A549 treated with dexamethasone at 1 μM for 4 hours (cell line): ENCODE measurements at places on chromosomes 3 and 15. TPM values are rescaled to one million over a fixed set of nuclear protein-coding genes. Genes with fewer than 3 reads are reported as not detected.

FAM81A gene
- 9.7 to 14.8 TPM (median 13.1 TPM) in 5 replicates for total RNA-seq

DUOXA1 gene
- 0.03 to 0.27 TPM (median 0.08 TPM) in 5 replicates for total RNA-seq

PLXNB1 gene
- 11.2 to 20.0 TPM (median 16.7 TPM) in 5 replicates for total RNA-seq

FBXO40 gene
- not detected in 5 replicates for total RNA-seq

CFAP161 gene
- total RNA-seq: not detected in 5 replicates

RTP1 gene
- not detected in 5 replicates for total RNA-seq

AMT gene
- 0.14 to 0.37 TPM (median 0.22 TPM) in 5 replicates for total RNA-seq

SPTBN5 gene
- 0.07 to 0.25 TPM (median 0.16 TPM) in 5 replicates for total RNA-seq

SPTSSB gene
- total RNA-seq: 0.04 to 0.06 TPM in 2 of 5 replicates, not detected in the others

PRSS50 gene
- not detected in 5 replicates for total RNA-seq

MYZAP gene
- 0.94 to 1.5 TPM (median 1.3 TPM) in 5 replicates for total RNA-seq

MOBP gene
- 0.03 to 0.15 TPM (median 0.08 TPM) in 5 replicates for total RNA-seq

FRMD4B gene
- 0.28 to 0.73 TPM (median 0.61 TPM) in 5 replicates for total RNA-seq

CELSR3 gene
- 2.7 to 4.4 TPM (median 4.2 TPM) in 5 replicates for total RNA-seq

DOCK3 gene
- total RNA-seq: 0.28 to 0.43 TPM (median 0.35 TPM) in 5 replicates

IGSF10 gene
- total RNA-seq: 0.34 to 0.53 TPM (median 0.40 TPM) in 5 replicates

DPPA2 gene
- 0.06 TPM in 1 of 5 replicates, not detected in the others for total RNA-seq

LYZL4 gene
- not detected in 5 replicates for total RNA-seq

SPINK8 gene
- total RNA-seq: not detected in 5 replicates

CCR9 gene
- 0.08 TPM in 1 of 5 replicates, not detected in the others for total RNA-seq

EXD1 gene
- 0.35 TPM in 1 of 5 replicates, not detected in the others for total RNA-seq

SLC9A9 gene
- total RNA-seq: 0.07 to 0.40 TPM (median 0.27 TPM) in 5 replicates

LTK gene
- 0.05 to 0.12 TPM (median 0.06 TPM) in 4 of 5 replicates, not detected in the other for total RNA-seq

NOX5 gene
- total RNA-seq: 0.10 to 0.34 TPM (median 0.19 TPM) in 5 replicates

NAALADL2 gene
- 0.18 to 0.22 TPM in 2 of 5 replicates, not detected in the others for total RNA-seq

APH1B gene
- total RNA-seq: 20.0 to 24.8 TPM (median 21.4 TPM) in 5 replicates

FETUB gene
- total RNA-seq: 0.13 to 0.38 TPM (median 0.23 TPM) in 5 replicates

SEMA3G gene
- 0.10 to 0.26 TPM (median 0.11 TPM) in 5 replicates for total RNA-seq

ATXN7 gene
- 4.2 to 7.9 TPM (median 6.2 TPM) in 5 replicates for total RNA-seq

CSTA gene
- 0.58 to 1.6 TPM (median 1.0 TPM) in 5 replicates for total RNA-seq

DZIP1L gene
- 8.0 to 12.5 TPM (median 11.0 TPM) in 5 replicates for total RNA-seq

MRAS gene
- total RNA-seq: 7.8 to 11.0 TPM (median 9.5 TPM) in 5 replicates

ITIH1 gene
- total RNA-seq: 0.06 TPM in 1 of 5 replicates, not detected in the others

KIF7 gene
- total RNA-seq: 2.8 to 5.2 TPM (median 4.0 TPM) in 5 replicates

PPP2R3A gene
- 1.4 to 2.6 TPM (median 2.1 TPM) in 5 replicates for total RNA-seq

MBD4 gene
- total RNA-seq: 17.3 to 23.3 TPM (median 19.2 TPM) in 5 replicates

PCOLCE2 gene
- total RNA-seq: 27.5 to 40.1 TPM (median 29.5 TPM) in 5 replicates

IL16 gene
- 0.18 to 0.29 TPM in 2 of 5 replicates, not detected in the others for total RNA-seq

TMC3 gene
- total RNA-seq: not detected in 5 replicates

APEH gene
- 53.9 to 74.4 TPM (median 69.9 TPM) in 5 replicates for total RNA-seq

SLMAP gene
- total RNA-seq: 16.1 to 25.7 TPM (median 24.1 TPM) in 5 replicates

SLC2A2 gene
- total RNA-seq: not detected in 5 replicates

STRA6 gene
- total RNA-seq: 44.2 to 82.1 TPM (median 71.9 TPM) in 5 replicates
